ENCODE measurements at places on chromosomes 3 and 15.

GRCh38 chr3:65568497-65568896 lies 470.2 kb downstream of the MAGI1 start:
- DNase-seq: no peak

DNA sequence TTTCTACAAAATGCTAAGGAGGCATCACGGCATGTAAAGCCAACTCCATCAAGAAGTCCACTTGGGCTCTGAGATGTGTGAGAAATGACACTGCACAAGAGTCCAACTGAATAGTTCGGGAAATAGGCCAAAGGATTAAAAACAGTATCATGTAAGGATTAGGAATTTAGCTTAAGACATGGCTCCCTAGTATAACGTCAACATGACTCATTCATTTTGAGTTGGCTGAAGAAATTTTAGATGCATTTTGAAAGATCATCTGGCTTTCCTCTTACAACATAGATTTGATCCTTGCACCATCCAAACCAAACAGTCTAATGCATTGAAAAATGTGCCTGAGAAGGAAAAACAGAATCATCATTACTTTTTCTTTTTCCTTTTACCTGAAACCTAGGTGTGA lies 109.3 kb upstream of the MME start:
- DNase-seq: peak; percentile 47

DNA sequence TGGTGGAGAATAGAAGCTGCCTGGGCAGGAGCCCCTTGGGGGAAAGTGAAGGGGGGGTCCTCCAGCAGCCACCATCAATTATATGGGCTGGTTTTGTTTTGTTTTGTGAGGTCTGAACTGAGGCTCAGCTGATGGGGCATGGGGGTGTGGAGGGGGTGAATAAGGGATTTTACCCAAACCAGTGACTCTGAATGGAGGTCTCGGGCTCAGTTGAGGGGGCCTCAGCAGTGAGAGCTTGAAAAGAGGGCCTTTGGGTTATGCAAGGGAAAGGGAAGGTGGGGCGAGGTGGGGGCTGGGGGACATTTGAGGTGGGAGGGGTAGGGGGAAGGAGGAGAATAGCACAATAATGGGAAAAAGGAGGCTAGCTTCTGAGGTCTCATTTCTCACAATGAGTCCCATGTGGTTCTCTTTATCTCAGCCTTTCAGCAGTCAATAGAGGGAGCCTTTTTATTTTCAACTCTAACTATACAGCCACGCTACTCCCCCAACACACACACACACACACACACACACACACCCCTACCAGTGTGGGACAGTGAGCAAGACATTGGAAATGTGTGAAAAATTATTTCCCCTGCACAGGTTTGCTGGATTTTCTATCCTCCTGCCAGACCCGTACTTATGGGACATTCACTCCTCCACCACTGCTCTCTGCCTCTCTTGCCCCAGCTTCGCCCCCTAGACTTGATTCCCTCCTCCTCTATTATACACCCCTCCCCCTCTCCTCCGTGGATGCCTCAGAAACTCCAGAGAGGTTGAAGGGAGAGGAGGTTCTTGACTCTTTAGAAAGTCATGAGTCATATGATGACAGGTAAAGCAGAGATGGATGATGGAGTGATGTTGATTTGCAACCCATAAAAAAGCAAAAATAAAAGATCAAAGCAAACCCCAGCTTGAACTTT lies 96.0 kb downstream of the GTPBP8 start:
- peak; percentile 30 for DNase-seq

DNA sequence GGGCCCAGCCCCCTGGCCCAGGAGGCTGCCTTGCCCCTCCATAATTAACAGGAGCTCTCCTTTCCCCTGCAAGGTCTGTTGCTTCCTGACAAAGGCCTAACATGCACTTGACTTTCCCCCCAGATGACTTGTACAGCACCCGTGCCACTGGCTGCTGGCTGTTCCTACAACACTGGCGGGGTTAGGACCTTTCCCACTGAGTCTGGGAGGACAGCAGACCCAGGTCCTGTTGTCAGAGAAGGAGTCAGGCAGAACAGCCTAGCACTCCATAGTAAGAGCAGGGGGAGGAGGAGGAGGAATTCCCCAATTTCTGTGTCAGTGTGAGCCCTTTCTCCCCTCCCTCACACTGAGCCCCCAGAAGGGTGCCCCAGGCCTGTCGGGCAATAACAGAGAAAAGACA lies 99.2 kb downstream of the CORO2B start:
- DNase-seq: no peak

DNA sequence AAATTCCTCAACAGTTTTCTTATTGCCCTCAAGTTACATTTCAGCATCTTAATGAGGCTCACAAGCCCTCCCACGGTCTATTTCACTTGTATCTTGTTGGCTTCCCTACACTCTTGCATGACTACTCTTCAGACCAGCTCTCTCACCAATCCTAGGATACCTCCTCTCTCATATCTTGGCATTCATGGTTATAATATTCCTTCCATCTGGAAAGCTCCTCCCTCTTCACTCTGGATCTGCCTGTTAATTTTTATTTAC lies 8.5 kb upstream of the CCDC80 start:
- DNase-seq: peak; percentile 94

- DNase-seq: peak; percentile 76
These were observed 289.2 kb upstream of the CHRM5 start for GRCh38 chr15:33679061-33679460.

DNA sequence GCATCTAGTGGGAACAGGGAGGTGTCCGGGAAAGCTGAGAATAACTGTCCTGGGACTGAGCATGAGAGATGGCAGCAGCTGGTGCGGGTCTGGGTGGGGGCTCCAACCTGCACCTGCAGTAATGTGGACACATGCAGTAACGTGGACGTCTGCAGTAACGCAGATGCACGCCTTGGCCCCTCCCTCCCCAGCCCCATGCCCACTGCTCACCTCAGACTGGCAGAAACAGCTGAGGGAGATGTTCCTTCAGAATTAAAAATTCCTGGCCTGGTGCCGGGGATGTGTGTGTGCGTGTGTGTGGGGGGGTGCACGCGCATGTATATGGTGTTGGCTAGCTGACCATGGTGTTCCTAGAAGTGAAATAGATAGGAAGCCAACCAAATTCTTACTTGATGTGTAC lies 86.7 kb upstream of the OXTR start:
- no peak for DNase-seq

DNA sequence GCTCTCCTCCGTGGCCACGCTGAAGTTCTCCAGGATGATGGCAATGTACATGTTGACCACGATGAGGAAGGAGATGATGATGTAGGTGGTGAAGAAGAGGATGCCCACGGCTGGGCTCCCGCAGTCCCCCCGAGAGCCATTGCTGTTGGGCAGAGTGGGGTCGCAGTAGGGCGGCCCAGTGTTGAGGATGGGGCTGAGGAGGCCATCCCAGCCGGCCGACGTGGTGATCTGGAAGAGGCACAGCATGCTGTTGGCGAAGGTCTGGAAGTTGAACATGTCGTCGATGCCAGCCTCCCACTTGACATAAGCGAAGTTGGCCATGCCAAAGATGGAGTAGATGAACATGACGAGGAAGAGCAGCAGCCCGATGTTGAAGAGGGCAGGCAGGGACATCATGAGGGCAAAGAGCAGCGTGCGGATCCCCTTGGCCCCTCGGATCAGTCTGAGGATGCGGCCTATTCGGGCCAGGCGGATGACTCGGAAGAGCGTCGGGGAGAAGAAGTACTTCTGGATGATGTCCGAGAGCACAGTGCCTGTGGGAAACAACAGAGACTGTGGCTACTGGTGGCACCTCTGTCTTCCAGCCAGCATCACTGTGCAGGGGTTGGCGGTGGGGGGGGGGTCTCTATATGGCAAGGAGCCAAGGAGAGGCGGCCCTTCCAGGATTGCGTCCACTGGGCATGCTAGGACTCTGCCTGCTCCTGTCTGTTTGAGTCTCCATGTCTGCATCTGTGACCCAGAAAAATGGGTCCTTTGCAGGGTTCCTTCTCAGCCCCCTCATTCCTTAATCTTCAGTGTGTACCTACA lies 55.1 kb downstream of the EXOG start:
- no peak for DNase-seq

DNA sequence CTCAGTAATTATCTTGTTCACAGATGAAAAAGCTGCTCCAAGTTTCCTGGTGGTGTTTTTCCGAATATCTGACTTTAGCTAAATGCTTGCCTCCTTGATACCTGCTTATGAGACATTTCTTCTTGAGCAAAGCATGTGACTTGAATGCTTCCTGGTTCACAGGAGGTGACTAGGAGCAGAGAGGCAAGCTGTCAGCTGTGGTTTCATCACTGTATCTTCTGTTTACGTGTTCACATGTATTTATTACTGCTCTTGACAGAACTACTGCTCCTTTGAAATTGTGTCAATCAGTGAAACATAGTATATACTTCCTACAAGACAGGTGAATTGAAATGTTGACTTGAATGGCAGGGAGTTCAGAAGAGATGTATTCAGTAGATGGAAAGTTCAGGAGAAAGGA lies 8.9 kb upstream of the SPPL2A start:
- no peak for DNase-seq

DNA sequence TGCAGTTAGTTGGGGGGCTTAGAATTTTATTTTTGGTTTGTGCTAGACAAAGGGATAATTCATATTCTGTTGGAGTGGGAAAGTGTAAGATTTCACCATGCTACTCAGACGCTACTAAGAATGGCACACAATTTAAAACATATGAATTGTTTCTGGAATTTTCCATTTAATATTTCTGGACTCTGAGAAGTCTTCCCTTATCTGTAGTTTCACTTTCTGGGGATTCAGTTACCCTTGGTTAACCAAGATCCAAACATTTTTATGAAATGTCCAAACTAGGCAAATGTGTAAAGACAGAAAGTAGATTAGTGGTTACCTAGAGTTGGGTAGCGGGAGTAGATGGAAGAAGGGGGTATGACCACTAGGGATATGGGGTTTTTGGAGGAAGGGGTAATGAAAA lies 53.1 kb downstream of the TCF12 start:
- DNase-seq: no peak

GRCh38 chr3:58991026-58991425 lies 58.8 kb downstream of the CFAP20DC start:
- DNase-seq: no peak
